ENCODE measurements at places on chromosomes 7 and 10. TPM values are rescaled to one million over a fixed set of nuclear protein-coding genes. Genes with fewer than 3 reads are reported as not detected.

The ARHGEF5 gene
- total RNA-seq, result 3.0 TPM

The CALN1 gene
- total RNA-seq, result not detected

The DEPP1 gene
- 3.4 TPM for total RNA-seq

The OPALIN gene
- total RNA-seq, result not detected

The COL1A2 gene
- not detected for total RNA-seq

The BTBD16 gene
- 0.66 TPM for total RNA-seq

The CLCN1 gene
- total RNA-seq, result 0.03 TPM

The STYXL1 gene
- 39.7 TPM for total RNA-seq

The PLAU gene
- 124 TPM for total RNA-seq

The LLCFC1 gene
- total RNA-seq, result not detected

The AKR1C1 gene
- 467 TPM for total RNA-seq

The TAS2R3 gene
- not detected for total RNA-seq

The SYT15B gene
- 3.6 TPM for total RNA-seq

The SFRP5 gene
- 2.5 TPM for total RNA-seq

The SSC4D gene
- 1.3 TPM for total RNA-seq

The GNAT3 gene
- total RNA-seq, result not detected

The SPDYE9 gene
- total RNA-seq, result not detected

The KCTD7 gene
- 6.2 TPM for total RNA-seq

The ADAP1 gene
- 4.1 TPM for total RNA-seq

The ACTL6B gene
- not detected for total RNA-seq

The SFRP4 gene
- total RNA-seq, result 4.3 TPM

The GARIN1A gene
- 0.67 TPM for total RNA-seq

The ZNF25 gene
- total RNA-seq, result 1.7 TPM

The SLC25A40 gene
- 8.5 TPM for total RNA-seq

The PLXDC2 gene
- 0.03 TPM for total RNA-seq

The STOX1 gene
- total RNA-seq, result 0.73 TPM

The LDB3 gene
- total RNA-seq, result 0.16 TPM

The VENTX gene
- total RNA-seq, result 0.02 TPM

The BUD31 gene
- total RNA-seq, result 150 TPM

The ANKRD61 gene
- total RNA-seq, result 0.72 TPM

The INMT gene
- total RNA-seq, result 0.03 TPM

The POLR2J2 gene
- 0.46 TPM for total RNA-seq

The CLDN4 gene
- total RNA-seq, result 5.2 TPM

The AKR1B15 gene
- 24.4 TPM for total RNA-seq

The COL13A1 gene
- total RNA-seq, result 0.31 TPM

The RINT1 gene
- 15.2 TPM for total RNA-seq

The ATRNL1 gene
- total RNA-seq, result 0.32 TPM

The RELN gene
- 0.05 TPM for total RNA-seq

The FAM25A gene
- not detected for total RNA-seq

The CABCOCO1 gene
- total RNA-seq, result 0.46 TPM

The CLEC2L gene
- 0.08 TPM for total RNA-seq

The ABCC2 gene
- 103 TPM for total RNA-seq

The STEAP1B gene
- 0.07 TPM for total RNA-seq

The SLC16A12 gene
- total RNA-seq, result 0.45 TPM

The CYP2E1 gene
- total RNA-seq, result 0.26 TPM

The LBX1 gene
- not detected for total RNA-seq

The PRR15 gene
- total RNA-seq, result 4.6 TPM

The PRF1 gene
- not detected for total RNA-seq

The CALCR gene
- total RNA-seq, result not detected

The RBM28 gene
- 51.3 TPM for total RNA-seq
